Colonic mucosa (tissue), 4 donors: ENCODE measurements at places on chromosomes 16 and 17. TPM values are rescaled to one million over a fixed set of nuclear protein-coding genes. Genes with fewer than 3 reads are reported as not detected.

DNA sequence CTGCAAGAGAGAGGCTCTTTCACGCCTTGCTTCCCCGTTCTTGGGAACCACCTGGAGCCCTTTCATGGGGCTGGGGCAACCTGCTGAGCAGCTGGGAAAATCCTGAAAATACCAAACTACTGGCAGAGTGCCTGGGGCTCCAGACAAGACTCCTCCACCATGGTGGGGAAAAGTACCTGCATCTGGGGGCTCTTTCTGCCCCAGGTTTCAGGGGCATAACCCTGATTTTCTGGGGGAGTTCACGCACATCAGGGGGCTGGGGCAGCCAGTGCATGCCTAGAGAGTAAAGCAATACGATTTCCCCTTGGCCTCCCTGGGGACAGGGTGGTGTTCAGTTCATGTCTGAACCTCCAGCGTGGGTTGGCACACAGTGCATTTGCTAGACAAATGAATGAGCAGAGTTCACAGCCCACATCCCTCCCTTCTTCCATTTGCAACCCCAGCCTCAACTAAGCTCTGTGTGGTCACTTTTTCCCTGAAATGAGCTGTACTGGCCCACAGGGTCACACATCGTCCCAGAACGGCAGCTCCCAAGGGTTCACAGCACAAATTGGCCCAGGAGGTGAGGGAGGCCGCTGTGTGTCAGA lies 5.2 kb upstream of the CDC42EP4 start:
- DNase-seq = no peak

- DNase-seq = no peak
Observed at GRCh38 chr17:66814570-66814969, 20.3 kb upstream of the CACNG5 start.

SLC2A4 gene
- 5.7 TPM for total RNA-seq

- no peak for DNase-seq
Observed at GRCh38 chr16:1958715-1959268, 546 bp upstream of the NDUFB10 start.

MMP28 gene
- 62.5 TPM for total RNA-seq

GRCh38 chr16:935684-936083 lies 35.1 kb downstream of the LMF1 start:
- no peak for DNase-seq

DNA sequence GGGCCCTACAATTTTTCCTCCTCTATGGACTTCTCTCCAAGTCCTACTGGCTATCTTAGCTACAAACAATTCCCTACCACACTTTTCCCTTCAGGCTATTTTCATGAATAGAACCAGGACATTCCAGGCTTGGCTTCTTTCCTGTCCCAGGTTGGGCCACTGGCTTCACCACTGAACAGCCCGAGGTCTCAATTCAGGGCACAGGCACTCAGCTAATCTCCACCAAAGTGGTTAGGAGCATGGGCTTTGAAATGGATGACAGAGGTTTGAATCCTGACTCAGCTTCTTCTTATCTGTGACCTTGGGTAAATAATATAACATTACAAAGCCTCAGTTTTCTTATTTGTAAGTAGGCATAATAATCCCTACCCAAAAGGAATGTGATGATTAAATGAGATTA lies 50.9 kb upstream of the ZNF629 start:
- no peak for DNase-seq

RNF157 gene
- total RNA-seq = 23.7 TPM

LLGL2 gene
- 401 TPM for total RNA-seq

- no peak for DNase-seq
Observed at GRCh38 chr17:8925808-8926207, 39.7 kb downstream of the PIK3R5 start.

DNA sequence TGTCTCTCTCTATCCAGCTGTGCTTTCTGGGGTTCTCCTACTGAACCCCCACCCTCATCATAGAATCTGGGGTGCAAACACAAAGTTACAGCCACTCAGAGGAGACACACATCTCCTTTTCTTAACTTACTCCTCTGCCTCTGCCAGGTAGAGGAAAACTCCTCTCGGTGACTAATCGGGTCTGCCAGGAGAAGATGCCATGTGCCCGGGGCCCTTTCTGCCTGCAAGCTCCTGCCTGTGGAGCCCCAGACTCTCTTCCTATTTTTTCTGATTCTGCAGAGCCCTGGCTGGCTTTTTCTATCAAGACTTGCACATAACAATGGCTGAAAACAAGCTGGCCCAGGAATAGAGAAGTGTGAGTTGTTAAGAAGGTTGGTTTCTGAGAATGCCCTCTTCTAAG lies 10.4 kb downstream of the SLC6A4 start:
- DNase-seq = no peak

DNA sequence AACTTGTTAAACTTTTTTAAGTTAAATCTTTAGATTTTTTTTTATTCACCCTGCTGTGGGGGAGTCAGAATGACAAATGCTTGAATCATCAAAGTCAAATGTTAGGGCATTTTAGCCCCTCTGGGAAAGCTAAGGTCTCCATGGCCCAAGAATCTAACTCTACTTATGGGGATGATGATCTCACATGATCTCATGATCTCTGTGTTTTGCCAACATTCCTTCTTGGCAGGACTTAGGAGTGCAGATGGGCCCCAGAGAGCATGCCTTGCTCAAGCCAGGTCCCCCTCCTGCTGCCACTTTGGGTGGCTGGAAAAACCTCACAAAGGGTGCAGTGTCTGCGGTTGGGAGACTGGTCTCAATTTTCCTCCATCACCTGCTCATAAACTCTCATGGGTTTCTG lies 108.6 kb downstream of the PRKCB start:
- no peak for DNase-seq

- DNase-seq = no peak
Observed at GRCh38 chr17:14458724-14459123, 157.8 kb downstream of the HS3ST3B1 start.

SNTB2 gene
- 34.5 TPM for total RNA-seq

- DNase-seq = peak; percentile 2
Observed at GRCh38 chr17:57676543-57676942, 68.6 kb downstream of the CCDC182 start.

DNA sequence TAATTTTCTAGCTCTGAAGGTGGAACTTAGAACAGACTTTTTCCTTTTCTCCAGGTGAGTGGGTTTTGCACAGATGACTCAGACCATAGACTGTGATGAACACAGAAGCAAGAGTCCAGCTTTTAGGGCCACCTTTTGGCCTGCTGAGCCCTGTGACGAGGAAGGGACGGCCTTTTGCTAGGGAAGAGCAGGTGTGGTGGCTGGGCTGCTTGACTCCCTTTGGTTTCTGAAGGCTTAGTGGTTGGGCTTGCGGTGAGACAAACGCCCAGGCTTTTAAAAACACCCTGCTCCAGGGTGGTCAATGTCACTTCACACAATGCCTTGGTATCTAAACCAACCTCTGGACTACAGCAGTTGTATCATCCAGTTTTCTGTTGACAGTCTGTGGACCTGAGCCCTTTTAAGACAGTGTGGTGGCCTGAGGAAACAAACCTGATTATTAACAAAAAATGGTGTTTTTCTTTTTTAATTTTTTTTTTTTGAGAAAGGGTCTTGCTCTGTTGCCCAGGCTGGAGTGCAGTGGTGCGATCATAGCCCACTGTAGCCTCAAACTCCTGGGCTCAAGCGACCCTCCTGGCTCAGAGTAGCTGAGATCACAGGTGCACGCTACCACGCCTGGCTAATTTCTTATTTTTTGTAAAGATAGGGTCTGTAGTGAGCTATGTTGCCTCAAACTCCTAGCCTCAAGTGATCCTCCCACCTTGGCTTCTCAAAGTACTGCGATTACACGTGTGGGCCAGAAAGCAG lies 134.0 kb downstream of the SNX29 start:
- no peak for DNase-seq

ABCA10 gene
- total RNA-seq = 1.8 TPM
